ENCODE measurements at places on chromosomes 12 and 14. TPM values are rescaled to one million over a fixed set of nuclear protein-coding genes. Genes with fewer than 3 reads are reported as not detected.
A peak's percentile ranks its signal among the peaks of the same experiment; 100 is the strongest.

The KLHDC1 gene
- total RNA-seq, result 1.5 TPM

The SPIC gene
- 0.16 TPM for total RNA-seq

The GOLT1B gene
- total RNA-seq, result 15.1 TPM

The RNASE1 gene
- 8.6 TPM for total RNA-seq

The OXA1L gene
- total RNA-seq, result 79.1 TPM

The NID2 gene
- 2.3 TPM for total RNA-seq

The AMIGO2 gene
- 1.5 TPM for total RNA-seq

The KRT72 gene
- not detected for total RNA-seq

The ACIN1 gene
- total RNA-seq, result 82.5 TPM

The FGF23 gene
- not detected for total RNA-seq

The GMFB gene
- total RNA-seq, result 25.3 TPM

The KERA gene
- not detected for total RNA-seq

DNA sequence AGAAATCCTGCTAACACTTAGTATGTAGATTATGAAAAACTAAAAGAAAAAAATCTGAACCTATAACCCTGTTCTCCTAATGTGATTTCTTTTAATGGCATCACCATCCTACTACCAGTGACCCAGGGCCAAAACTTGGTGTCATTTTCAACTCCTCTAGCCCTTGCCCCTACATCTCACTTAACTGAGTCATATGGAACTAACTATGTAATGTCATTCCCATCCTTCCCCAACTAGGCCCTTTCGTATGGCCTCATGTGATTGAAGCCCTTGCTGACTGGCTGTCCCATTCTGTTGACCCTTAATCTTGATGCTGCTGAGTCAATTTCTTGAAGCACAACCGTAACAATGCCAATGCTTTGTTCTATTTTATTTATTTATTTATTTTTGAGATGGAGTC lies 7.6 kb downstream of the DMAC2L start:
- peak; percentile 45 for ATAC-seq

DNA sequence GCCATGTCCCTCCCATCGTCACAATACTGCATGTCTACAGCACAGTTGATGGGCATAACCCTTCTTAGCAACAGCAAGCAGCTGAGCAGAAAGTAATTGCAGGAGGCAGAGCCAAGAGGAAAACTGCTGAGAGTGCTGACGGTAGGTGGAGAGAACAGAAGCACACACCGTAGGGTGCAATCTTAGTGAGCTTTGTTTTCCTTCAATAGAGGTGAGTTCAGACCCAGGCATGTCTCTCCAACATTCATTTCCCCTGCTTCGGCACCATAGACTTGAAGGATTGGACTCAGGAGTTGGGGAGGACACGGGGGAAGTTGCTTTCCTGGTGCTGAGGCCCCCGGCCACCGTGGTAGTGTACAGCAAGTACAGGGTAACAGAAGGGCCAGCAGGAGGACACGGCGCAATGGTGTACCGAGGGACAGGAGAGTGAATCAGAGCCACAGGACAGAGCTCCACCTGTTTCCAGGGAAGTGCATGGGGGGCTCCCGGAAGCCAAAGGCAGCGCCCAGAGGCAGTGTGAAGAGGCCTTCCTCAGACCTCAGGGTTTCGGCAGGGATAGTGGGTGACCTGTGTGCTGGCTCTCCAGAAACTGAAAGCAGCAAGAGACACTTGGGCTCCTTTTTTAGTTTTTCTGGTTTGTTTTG lies 36.3 kb upstream of the SINHCAF start:
- ATAC-seq, result peak; percentile 56

GRCh38 chr12:92698474-92698873 lies 4.3 kb upstream of the PLEKHG7 start:
- ATAC-seq, result no peak

- ATAC-seq, result no peak
These were observed 64.9 kb downstream of the SPRING1 start for GRCh38 chr12:116672842-116673516.

DNA sequence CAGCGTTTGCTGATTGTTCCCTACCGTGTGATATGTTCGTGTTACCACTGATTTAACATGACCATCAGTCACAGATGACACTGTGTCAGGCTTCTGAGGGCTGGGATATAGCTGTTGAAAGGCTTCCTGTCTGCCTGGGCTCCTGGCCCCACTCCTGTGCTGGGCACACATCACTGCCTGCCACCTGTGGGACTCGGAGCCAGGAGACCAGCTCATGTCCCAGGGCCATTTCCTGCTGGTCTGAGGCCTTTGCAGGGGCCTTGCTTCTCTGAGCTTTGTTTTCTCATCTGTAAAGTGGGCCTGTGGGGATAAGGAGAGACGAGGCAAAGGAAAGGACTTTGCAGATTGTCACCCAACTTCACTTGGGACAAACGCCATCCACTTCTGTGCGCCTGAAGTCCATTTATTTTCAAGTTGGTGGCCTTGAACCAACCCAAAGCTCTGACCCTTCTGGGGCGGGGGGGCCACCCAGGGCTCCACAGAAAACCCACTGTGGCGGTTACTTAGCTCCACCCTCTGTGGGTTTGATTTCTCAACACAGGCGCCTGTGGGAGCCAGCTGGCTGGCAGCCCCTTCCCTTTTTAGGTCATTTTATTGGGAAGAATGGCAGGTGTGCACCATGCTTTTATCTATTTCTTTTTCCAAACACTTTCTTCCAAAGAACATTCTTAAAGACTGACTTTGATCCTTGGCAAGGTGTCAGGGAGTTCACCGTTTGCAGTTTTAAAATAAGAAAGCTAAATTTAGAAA lies 54.1 kb downstream of the BEGAIN start:
- no peak for ATAC-seq

GRCh38 chr12:66663611-66664010 lies 15.3 kb downstream of the GRIP1 start:
- no peak for ATAC-seq

DNA sequence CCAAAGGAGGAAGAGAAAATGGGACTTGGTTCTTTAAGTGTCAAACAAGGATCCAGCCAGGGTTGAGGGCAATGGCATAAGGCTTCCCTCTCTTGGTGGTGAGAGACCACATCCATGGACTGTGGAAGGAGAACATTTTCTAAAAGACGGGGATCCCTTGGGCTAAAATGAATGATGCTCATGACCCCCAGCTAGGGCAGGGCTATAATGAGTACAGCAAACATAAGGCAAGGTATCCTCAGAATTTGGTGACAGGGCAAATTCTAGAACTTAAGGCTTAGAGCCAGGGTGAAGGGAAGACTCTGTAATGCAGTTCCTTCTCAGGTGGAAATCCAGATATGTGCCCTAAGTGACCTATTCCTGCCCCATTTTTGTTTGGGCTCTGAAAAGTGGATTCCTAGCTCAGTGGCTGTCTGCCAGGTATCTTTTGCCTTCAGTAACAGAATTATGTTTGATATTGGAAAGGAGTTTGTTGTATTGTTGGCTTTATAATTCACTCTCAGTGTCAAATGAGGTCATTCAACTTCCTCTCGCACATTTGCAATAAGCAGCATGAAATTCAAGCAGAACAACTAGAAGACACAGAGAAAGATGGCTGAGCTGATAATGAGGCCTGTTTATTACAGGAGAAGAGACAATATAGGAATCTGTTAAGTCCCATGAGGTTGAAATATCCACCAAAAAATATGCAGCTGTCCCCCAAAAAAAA lies 76.8 kb downstream of the DAD1 start:
- no peak for ATAC-seq

- no peak for ATAC-seq
These were observed 45.0 kb downstream of the PIK3C2G start for GRCh38 chr12:18306311-18306710.

- ATAC-seq, result no peak
These were observed 594.2 kb downstream of the MED13L start for GRCh38 chr12:115683240-115683780.

GRCh38 chr14:38904959-38905358 lies 198.1 kb downstream of the SEC23A start:
- no peak for ATAC-seq

DNA sequence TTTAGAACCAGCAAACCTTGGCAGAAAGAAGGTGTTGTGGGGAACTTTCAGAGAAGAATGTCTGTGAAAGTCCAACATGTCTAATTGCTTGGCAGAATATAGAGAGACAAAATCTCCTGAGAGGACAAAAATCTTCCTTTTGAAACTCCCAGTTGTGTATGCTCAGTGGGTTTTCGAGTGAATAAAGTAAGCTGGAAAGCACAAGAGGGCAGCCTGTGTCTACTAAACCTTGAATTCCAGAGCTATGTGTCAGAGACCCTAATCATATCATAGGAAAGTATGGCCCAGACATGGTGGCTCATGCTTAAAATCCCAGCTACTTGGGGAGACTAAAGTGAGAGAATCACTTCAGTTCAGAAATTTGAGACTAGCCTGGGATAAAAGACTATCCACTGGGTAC lies 661.2 kb downstream of the SLC16A7 start:
- no peak for ATAC-seq

- ATAC-seq, result no peak
These were observed 50.4 kb downstream of the TBX5 start for GRCh38 chr12:114355389-114356088.

DNA sequence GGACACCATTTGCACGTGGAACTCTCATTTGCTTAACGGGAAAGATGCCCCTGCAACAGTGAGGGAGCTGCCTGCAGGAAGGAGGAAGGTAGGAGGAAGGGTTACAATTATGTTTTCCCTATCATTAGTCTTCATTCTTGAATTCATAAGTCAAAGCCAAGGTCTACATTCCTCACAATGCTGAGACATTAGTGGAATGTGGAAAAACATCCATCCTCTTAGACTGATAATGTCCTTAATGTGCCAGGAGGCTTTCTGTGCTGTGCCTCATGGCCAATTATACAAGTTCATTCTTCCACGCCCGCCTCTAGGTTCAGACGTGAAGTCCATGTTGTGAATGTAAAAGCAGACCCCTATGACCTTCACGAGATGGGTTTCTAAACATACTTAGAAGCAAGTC lies 1212.4 kb upstream of the TMEM132C start:
- ATAC-seq, result no peak

- no peak for ATAC-seq
These were observed 46.3 kb downstream of the FLRT2 start for GRCh38 chr14:85576218-85576617.

DNA sequence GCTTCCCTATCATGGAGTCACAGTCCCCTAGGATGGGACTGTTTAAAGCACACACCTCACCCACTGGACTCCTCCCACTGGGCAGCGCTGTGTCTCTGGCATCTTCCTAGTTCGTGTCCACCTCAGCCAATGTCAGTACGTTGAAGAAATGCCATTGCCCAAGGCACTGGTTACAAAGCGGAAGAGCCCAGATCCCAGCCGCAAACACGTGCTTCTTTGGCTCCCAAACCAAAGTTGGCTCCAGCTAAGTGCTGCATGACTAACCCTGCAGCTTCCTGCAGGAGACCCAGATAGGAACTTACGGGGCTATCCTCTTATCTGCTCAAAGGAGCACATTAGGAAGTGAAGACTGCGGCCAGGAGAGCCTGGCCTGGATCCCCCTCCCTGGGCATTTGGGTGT lies 9.3 kb downstream of the SYNE3 start:
- ATAC-seq, result peak; percentile 71

- no peak for ATAC-seq
These were observed 30.3 kb upstream of the CLIP1 start for GRCh38 chr12:122452701-122453285.

GRCh38 chr14:100429537-100429936 lies 106.4 kb downstream of the SLC25A47 start:
- ATAC-seq, result no peak

GRCh38 chr14:93959239-93960107 lies 16.9 kb downstream of the ASB2 start:
- peak; percentile 94 for ATAC-seq

DNA sequence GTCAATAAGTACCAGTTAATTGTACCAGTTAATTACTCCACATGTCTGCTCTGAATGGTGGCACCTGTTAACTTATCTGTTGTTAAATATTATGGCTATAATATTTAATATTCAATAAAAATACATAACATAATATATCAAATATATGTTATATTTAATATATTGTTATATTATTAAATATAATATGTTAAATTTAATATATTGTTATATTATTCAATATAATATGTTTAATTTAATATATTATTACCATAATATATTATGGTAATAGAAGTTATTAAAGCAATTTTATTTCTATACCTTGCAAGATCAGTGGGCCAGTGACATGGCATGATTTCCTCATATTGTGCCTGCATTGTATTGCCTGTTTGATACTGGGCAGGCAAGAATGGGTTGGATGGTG lies 98.4 kb downstream of the TBC1D30 start:
- no peak for ATAC-seq

DNA sequence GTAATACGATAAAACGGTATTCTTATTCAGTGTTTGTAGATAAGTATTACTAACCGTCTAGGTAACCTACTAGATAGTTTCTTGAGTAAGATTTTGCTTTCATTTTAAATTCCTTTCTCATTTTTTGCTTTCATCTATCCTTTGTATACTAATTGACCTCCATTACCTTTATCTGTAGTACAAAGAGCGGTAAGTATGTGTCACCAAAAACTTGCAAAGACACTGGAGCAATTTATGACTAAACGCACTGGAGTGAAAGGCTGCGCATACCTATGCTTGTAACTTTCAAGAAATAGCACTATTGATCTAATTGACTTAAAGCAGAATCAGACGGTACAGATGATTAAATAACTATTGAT lies 1.7 kb downstream of the ARHGAP5 start:
- no peak for ATAC-seq

DNA sequence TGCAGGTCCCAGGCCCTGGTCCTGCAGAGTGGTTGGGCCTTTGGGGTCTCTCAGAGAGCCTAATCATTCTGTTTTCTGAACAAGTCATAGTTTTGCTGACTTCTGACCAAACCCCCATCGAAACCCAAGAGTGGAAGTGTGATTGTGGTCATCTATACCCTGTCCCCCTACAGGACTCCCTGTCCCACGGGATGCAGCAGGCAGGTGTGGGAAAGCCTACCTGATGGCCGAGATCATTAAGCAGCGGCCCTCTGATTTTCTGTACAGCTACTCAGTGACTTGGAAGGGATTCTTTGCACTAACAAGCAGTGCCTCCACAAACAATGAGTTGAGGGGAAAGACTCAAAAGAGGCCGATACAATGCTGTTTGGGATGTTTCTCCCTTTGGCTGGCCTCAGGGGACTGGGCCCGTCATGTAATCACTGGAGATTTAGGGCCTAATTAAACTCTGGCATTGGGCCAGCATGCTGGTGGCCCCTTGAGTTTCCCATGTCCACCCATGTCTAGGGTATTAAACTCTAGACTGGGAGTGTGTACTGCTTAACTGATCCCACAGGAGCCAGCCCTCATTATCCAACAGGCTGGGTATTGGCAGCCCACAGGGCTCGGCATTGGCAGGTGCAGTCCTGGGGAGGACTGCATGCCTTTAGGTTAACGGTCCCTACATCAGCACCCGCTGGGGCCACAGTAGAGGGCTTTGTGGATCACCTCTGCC lies 192.8 kb downstream of the ZFP36L1 start:
- ATAC-seq, result no peak

GRCh38 chr12:95551305-95551704 lies at the start of gene USP44:
Gene USP44, minus strand, starts transcription at chr12:95551476. Its CDS starts 17,220 bp downstream, at chr12:95534256.
- ATAC-seq, result no peak

DNA sequence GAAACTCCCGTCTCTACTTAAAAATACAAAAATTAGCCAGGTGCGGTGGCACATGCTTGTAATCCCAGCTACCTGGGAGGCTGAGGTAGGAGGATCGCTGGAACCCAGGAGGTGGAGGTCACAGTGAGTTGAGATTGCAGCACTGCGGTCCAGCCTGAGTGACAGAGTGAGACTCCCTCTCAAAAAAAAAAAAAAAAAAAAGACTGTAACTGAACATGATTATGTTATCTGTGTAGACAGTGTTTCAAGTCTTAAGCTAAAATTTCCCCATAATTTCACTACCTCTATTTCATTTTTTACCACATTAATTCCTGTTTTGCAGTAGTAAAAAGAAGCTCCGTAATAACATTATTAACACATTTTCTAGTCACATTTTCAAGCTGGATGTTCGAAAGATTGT lies 5.4 kb downstream of the PLBD1 start:
- ATAC-seq, result no peak

- ATAC-seq, result no peak
These were observed 3.7 kb upstream of the PNMA1 start for GRCh38 chr14:73717711-73718417.
